Activated naive CD4-positive, alpha-beta T cell treated with anti-CD3 and anti-CD28 coated beads, Interleukin-2, amount 10 ng/mL, durations not matched to agents 5 hours and 36 hours (primary cell): ENCODE measurements at places on chromosomes 4 and X. TPM values are rescaled to one million over a fixed set of nuclear protein-coding genes. Genes with fewer than 3 reads are reported as not detected.

PCDH10 gene
- total RNA-seq, result not detected

SPP1 gene
- not detected for total RNA-seq

TXK gene
- 65.6 TPM for total RNA-seq

GPC3 gene
- total RNA-seq, result 1.0 TPM

PABPC4L gene
- not detected for total RNA-seq

AKAP17A gene
- total RNA-seq, result 68.3 TPM

USP53 gene
- 11.0 TPM for total RNA-seq

RAB28 gene
- 14.2 TPM for total RNA-seq
